ENCODE measurements at places on chromosomes 5 and 9.

DNA sequence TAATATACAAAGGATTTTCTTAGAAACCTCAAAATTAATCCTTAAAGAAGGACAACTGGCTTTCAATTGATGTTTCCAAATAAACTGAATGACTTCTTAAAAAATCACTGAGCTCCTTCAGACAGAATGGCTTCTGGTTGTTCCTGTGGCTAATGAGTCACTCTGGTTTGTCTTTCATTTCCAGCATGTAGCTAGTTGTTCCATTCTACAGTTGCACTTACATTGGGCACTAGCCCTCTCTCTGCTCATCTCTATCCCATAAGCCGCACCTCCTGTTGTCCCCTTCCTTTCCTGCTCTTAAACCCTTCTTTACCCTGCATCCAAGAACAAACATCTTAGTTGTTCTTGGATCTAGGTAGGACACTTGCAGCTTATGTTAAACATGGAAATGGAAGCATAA lies 235.3 kb upstream of the HAPLN1 start:
- DNase-seq, result peak; percentile 66

DNA sequence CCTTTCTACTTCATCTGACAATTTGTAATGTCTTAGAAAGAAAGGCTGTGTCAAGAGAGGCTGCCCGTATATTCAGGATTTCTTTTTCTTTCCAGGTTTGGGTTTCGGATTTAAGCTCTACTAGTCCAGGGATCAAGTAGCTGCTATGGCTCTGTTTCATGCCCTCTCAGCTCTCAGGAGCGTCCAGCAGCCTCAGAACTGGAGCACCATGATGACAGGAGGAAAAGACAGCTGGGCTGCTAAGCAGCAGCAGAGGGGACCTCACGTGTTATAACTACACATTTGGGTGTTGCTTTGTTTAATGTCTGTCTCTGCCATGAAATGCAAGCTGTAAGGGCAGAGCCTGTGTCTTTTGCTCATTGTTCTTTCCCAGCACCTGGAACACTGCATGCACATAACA lies 28.5 kb downstream of the TBC1D2 start:
- DNase-seq, result no peak

DNA sequence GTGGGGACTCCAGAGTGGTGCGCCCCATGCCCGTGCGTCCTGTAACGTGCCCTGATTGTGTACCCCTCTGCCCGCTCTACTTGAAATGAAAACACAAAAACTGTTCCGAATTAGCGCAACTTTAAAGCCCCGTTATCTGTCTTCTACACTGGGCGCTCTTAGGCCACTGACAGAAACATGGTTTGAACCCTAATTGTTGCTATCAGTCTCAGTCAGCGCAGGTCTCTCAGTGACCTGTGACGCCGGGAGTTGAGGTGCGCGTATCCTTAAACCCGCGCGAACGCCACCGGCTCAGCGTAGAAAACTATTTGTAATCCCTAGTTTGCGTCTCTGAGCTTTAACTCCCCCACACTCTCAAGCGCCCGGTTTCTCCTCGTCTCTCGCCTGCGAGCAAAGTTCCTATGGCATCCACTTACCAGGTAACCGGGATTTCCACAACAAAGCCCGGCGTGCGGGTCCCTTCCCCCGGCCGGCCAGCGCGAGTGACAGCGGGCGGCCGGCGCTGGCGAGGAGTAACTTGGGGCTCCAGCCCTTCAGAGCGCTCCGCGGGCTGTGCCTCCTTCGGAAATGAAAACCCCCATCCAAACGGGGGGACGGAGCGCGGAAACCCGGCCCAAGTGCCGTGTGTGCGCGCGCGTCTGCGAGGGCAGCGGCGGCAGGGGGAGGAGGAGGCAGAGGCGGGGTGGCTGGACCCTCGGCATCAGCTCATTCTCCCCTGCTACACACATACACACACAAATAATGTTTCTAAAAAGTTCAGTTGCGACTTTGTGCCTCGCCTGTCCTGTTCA lies 668 bp downstream of the GLIS3 start:
- peak; percentile 55 for DNase-seq

DNA sequence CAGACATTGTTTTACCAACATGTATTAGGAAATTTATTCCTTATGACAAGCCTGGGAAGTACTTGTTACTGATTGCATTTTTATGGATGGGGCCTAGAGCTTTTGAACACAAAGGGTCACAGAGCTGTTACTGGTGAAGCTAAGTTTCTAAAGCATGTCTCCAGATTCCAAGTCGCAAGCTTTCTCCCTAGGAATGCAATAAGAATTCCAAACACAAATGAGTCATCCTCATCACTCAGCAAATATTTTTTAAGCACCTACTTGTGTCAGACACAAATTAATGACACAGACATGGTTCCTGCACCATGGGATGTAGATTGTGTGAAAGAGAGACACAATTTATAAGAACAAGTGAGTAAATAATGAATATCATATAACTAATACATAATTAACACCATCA lies 11.0 kb upstream of the SH3RF2 start:
- peak; percentile 89 for DNase-seq

GRCh38 chr5:159175547-159175946 lies 33.8 kb downstream of the RNF145 start:
- DNase-seq, result no peak

DNA sequence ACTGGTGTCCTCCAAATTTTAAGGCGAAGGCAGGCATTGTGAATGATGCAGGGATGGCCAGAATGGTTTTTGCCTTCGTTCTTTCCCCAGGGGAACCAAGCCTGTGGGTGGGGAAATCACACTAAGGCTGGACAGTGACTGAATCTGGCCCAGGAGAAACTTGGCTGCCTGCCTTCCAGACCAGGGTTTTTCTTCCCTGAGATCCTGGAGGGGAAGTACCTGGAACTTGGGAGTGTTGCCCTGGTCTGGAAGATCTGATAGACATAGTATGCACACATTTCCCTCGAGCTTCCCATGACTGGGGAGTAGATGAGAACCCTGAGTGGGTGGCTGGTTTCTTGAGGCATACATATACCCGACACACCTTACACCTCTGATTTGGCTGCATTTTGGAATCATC lies 664 bp upstream of the IL11RA start:
- DNase-seq, result no peak

- DNase-seq, result no peak
Observed at GRCh38 chr5:168776070-168776469, 196.9 kb upstream of the PANK3 start.

DNA sequence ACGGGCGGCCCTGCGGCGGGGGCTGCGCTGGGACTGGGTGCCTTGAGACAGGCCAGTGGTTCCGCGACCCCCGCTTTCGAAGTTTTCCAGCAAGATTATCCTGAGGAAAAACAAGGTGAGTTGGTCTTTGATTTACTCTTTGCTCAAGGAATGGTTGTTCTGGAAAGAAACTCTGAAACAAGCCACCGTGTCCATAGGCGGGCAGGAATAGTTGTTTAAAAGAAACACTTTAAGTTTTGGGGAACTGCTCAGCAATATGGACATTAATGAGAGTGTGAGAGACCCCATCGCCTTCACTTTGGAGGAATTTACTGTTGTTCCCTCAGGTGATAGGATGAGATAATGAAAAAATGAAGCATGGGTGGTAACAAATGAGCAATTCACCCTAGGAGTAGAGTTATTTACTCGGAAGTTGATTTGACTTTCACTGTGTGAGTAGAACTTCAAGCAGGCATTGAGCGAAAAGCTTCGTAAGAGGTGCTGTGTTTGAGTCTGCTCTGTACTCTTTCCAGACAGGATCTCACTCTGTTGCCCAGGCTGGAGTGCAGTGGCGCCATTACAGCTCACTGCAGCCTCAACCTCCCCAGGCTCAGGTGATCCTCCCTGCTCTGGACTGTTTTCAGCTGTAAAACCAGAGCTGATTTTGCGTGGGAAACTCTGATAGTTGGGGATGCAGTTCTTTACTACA lies 1.1 kb downstream of the DMRTA1 start:
- peak; percentile 17 for DNase-seq

DNA sequence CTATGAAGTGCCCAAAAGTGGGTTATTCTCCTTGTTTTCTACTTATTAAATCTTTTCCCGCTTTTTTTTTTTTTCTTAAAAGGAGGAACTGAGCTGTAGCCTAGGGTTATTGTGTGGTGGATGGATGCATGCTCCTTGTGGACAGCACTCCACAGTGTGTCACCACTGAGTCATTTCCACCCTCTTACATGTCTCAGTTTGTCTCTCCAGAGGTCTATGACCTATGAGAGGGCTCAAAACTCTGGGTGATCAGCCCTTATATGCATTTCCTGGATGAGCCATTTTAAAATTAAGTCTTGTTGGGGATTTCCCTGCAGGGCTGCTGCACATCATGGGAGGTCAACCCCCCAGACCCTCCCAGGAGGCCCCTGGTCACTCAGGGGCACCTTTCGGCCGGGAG lies 102.2 kb upstream of the MOCS2 start:
- DNase-seq, result peak; percentile 92

DNA sequence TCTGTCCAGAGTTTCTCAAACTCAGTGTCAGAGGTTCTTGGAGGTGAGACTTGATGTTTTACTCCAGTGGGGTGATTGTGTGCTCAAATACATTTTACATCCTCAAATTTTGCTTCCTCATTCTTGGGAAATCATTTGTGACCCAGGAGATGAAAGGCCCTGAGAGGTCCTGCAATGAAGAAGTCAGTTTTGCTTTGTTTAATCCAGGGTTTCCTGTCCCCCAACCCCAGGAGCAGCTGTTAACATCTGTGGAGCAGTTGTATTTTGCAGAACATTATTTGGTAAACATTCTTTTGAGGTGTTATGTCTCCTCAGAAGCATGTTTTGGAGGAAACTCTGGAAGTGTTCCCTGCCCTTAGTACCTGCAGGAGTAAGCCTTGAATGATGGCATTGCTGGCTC lies 59.8 kb downstream of the DAB2IP start:
- DNase-seq, result peak; percentile 30

DNA sequence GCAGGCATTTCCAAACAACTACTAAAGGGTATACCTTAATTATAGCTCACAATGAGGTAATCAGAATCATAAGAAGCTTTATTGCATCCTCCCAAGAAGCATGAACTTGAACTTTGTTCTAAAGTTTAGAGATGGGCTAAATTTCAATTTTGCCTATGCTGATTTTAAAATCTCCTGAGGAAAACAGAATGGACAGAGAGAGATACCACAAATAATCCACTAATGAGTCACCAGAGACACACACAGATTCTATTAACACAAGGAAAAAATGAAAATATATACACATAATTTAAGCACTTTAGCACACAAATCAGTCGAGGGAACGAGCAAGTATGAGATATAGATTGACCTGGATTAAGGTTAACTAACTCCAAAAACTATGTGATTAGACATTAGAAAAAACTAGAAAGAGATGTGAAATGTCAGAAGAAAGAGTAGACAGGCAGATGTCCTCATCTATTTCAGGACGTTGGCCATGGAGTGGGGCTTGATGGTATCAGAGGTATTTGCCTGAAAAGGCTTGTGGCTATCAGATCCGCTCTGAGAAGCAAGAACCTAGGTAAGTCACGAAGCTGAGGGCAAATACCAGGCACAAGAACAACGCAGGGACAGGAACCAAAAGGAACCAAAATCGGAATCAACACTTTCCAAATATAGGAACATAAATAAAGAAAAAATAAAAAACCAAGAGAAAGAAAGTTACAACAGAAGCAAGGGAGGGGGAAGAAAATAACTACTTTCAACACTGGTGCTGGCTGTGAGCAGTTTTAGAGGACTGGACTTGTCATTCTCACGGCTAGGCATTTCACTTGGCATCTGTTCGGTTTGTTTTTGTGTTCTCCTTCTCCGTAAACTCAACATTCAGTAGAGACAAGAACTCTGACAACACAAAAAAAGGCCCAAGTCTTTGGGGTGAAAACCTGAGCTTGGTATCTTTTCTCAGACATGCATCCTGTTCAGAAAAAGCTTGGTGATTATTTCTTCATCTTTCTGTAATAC lies 294.6 kb upstream of the PUM3 start:
- DNase-seq, result peak; percentile 9

DNA sequence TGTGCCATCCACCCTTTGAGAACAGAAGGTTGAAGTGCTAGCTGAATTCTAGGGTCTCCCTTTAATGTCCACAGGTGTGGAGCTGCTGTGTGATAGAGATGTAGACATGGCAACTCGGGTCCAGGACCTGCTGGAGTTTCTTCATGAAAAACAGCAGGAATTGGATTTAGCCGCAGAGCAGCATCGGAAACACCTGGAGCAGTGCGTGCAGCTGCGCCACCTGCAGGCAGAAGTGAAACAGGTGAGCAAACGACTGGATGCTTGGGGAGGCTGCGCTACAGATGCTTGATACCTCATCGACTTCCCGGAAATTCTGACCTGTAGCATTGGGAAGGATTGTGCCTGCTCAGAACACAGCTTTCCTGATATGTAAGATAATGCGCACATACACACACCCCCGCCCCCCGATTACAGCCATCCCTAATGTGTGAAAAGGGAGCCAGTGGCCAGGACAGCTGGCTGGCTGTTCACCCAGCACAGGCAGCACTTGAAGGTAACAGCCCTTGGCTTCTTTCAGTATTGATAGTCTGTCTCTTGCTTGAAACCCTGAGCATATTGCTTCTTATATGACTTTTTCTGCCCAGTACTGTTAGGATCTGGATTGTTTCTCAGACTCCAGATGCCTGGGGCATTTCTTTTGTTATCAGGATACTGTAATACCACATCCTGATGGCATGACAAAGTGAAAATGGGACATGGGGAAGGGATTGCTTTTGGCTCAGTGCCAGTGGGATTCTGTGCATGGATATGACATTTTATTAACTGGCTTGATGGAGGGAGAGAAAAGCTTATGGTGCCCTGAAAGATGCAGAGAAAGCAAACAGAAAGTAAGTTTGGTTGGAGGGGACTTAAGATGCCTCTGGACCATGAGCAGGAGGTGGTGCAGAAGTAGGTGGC lies 216.8 kb upstream of the OTULINL start:
- DNase-seq, result no peak

DNA sequence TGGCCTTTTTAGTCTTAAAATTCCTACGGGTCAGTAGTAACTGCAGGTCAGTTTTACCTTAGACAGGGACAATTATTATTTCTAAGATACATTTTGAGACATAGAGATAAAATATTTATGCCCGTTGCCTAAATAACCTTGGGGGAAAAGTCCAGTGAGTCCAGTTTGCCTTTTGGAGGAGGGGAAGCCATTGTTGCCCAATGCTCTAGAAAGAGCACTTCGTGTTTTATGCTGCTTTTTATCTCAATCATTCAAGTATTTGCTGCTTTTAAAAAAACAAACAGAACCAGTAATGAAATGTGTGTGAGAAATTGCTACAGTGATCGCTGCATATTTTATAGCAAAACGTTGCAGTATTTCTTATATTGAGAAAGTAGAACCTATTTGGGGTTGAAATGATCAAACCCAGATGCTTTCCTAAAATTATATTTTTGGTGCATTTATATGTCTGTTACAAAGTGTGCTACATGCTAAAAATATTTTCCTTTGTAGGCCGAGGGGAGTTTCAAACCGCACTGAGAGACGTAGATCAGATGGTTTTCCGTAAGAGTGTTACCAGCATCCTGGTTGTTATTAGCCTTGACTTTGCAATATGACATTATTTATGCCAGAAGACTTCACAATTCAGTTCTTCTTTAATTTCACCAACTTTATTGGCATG lies 266.8 kb downstream of the AOPEP start:
- DNase-seq, result no peak

DNA sequence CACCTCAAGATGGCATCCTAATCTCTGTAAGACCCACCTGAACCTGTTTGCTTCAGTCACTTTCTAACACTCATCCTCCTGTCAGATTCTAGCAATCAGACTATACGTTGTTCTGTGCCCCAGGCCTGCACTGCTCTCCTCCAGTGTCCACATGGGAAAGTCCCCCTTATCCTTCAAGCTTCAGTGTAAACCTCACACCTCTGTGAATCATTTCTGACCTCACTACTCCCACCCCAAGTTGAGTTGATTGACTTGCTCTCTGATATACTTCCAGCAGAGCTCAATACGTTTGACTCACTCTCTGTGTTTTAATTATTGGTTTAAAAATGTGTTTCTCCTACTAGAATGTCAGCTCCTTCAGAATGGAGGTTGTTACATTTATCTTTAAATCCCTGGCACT lies 240.2 kb downstream of the FBXL17 start:
- DNase-seq, result no peak

Measured in HCEC 1CT (cell line).